ENCODE measurements at places on chromosomes 1 and 21.

GRCh38 chr1:180163041-180163440 is 8.4 kb downstream of the QSOX1 start:
- no peak for DNase-seq

DNA sequence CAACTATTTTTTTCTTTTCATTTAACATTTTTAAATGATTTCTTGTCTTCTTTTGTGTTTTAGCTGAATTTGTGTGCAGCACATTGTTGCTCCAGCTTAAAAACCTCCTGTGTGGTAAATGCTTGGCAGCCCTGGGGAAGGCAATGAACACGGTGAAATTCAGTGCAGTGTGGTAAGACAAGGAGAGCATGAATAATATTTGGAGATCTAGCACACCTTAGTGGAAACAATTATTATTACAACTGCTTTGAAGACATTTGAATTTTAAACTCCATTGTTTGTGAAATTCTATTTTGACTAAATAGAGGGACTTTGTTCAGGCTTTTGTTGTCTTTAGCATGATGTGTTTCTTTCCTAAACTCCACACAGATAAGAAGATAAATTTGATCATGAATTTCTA is 242.6 kb upstream of the CXADR start:
- DNase-seq = no peak

DNA sequence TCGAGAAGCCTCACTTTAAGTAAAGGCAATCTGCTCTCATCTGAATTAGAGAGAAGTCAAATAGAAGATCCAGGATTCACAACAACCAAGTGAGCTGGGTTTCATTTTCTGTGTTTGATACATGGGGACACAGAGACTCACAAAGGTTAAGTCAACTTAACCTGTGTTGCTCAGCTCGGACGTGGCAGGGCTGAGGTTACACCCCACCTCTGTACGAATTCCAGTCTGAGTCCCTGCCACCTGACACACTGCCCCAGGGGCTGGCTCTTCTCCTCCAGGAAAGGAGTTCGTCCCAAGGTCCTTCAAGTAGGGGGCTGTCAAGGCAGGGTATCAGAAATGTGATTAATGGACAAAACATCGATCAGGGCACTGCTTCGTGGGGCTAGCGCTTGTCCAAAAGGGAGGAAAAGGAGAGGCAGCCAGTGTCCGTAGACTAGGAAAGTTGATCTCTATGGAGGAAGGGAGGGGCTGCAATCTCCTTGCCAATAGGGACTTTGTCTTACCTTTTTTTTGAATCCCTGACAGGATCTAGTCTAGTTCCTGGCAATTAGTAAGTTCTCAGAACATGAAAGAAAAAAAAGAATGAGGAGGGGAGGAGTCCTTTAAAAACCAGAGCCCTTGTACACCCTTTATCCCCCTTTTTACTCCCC is 116.4 kb downstream of the CNIH3 start:
- no peak for DNase-seq

- DNase-seq = no peak
These were observed 72.6 kb upstream of the IPO9 start for GRCh38 chr1:201756406-201756805.

- no peak for DNase-seq
These were observed 68.4 kb upstream of the DPYD start for GRCh38 chr1:97989094-97989680.

GRCh38 chr1:180555411-180555810 is 3.4 kb upstream of the OVAAL start:
- no peak for DNase-seq

DNA sequence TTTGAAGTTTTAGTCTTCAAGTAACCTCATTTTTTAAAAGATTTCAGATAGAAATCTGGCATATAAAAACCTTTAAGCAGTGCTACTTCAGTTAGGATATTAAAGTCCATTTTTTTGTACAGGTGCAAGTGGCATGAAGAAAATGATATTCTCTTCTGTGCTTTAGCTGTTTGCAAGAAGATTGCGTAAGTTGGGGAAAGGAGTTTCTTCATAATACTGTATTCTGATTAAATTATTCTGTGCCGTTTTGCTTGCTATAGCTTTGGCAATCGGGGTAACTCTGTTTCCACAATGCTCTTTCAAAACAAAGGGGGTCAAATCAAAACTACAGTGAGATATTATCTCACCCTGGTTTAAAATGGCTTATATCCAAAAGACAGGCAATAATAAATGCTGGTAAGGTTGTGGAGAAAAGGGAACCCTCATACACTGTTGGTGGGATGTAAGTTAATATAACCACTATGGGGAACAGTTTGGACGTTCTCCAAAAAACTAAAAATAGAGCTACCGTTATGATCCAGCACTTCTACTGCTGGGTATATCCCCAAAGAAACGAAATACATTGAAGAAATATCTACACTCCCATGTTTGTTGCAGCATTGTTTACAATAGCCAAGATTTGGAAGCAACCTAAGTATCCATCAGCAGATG is 27.1 kb downstream of the MAEL start:
- no peak for DNase-seq
